ENCODE measurements at places on chromosomes 6 and 20. TPM values are rescaled to one million over a fixed set of nuclear protein-coding genes. Genes with fewer than 3 reads are reported as not detected.

DNA sequence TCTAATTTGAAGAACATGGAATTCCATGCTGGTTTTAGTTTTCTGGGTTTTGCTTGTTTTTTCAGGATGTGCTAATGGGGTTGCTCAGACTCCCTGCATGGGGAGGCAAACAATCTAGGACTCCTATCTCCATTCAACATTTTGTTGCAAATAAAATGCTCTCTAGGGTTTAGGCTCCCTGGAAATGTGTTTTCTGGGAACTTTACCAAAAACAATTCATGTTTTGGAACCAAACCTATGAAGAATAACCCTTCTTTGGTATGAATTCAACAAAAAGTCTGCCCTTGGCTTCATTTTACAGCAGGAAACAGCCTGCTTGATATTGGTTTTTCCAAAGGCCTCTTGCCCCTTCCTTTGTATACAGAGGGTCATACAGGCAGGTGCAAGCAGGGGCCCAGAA lies 217.7 kb downstream of the FOXA2 start:
- DNase-seq, result no peak

- DNase-seq, result peak; percentile 22
Measured at GRCh38 chr6:142088858-142089216, 43.9 kb upstream of the GJE1 start.

- no peak for DNase-seq
Measured at GRCh38 chr20:2335096-2335870, 39.5 kb downstream of the TGM3 start.

GRCh38 chr6:135410856-135411255 lies 86.7 kb downstream of the AHI1 start:
- DNase-seq, result no peak

LRRC73 gene
- total RNA-seq, result not detected

MYBL2 gene
- 76.2 TPM for total RNA-seq

Data from H7 (cell line).